ENCODE measurements at places on chromosomes 4 and X.

- H3K27ac ChIP-seq, result no peak overlapping the region
- no peaks in the 10 kb centered on the region for H3K27me3 ChIP-seq
- no peak for DNase-seq
- H3K36me3 ChIP-seq, result no peaks in the 10 kb centered on the region
These were observed 81.6 kb upstream of the LNX1 start for GRCh38 chr4:53672873-53673272.

DNA sequence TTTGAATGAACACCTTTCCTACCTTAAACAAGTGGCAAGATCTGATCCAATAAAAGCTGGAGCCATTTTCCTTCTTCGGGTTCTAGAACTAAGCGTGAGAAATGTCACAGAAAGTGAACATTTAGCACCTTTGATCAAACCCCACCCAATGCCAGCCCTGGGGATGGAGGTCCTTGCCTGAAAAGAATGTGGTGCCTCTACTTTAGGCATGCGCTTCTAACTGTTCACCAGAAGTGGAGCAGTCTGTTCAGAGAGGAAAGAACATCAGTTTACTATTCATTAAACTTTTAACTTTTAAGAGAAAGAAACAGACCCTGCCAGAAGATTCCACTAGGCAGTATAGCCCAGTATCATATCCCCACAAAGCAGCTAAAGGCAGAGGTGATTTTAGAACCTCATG lies 75.9 kb downstream of the INTS12 start:
- peaks cover 28% of the 10 kb centered on the region for H3K4me1 ChIP-seq
- no peaks in the 10 kb centered on the region for H3K27me3 ChIP-seq
- H3K27ac ChIP-seq, result no peak overlapping the region
- no peaks in the 10 kb centered on the region for H3K36me3 ChIP-seq
- DNase-seq, result no peak

DNA sequence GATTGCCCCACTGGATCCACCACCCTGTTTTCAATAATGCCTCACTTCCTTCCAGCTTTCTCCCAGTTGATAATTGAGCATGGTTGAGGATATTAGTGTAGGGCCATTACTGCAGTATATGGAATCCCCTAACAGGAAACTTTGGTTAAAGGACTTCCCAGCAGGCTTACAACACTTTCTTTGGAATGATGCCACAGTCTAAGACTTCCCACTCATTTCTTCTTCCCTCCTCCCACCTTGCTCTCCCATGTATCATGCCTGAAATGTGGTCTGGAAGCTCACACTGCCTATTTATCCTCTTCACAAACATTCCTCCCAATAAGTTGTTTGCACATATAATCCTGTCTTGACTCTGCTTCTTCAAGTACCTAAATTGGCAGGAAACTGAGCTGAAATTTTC lies 863.3 kb downstream of the CENPC start:
- no peak overlapping the region for H3K4me3 ChIP-seq
- no peaks in the 10 kb centered on the region for H3K4me1 ChIP-seq
- H3K36me3 ChIP-seq, result no peaks in the 10 kb centered on the region
- DNase-seq, result no peak

DNA sequence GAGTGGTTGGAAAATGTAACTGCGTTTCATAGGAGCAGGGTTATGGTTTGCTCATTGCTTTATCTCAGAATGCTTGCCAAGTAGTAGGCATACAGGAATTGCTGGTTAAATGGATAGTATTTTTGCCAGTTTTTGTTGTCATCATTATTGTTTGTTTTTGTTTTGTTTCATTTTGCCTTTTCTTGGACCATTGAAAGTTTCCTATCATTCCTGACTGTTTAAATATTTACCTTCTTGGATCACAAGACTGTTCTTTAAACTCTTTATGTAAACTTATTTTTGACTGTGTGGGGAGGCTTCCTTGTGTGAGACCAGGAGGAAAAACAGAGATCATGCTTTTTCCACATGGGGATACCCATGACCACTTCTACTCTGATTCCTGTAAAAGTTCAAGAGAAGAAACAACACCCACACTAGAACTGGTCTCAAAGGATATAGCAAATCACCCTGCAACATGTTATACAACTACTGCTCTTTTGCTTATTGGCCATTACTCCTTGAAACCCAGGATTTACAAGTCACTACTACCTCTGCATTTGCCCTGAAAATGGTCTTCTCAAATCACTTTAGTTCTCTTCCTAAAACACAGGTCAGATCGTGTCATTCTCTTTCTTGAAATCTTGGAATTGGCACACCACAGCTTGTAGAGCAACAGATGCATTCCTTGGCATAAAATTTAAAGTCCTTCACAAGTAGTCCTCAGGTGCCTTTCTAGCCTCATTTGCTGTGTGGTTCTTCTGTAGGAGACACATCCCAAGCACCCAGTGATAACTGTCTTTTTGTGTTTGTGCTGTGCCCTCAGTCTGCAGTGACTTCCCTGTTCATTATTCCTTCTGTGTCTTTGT lies 51.3 kb downstream of the FNIP2 start:
- no peak for DNase-seq
- H3K27ac ChIP-seq, result peak overlapping the region; percentile 33
- H3K4me1 ChIP-seq, result peaks cover 88% of the 10 kb centered on the region
- no peaks in the 10 kb centered on the region for H3K36me3 ChIP-seq
- H3K4me3 ChIP-seq, result no peak overlapping the region
- H3K27me3 ChIP-seq, result no peaks in the 10 kb centered on the region

DNA sequence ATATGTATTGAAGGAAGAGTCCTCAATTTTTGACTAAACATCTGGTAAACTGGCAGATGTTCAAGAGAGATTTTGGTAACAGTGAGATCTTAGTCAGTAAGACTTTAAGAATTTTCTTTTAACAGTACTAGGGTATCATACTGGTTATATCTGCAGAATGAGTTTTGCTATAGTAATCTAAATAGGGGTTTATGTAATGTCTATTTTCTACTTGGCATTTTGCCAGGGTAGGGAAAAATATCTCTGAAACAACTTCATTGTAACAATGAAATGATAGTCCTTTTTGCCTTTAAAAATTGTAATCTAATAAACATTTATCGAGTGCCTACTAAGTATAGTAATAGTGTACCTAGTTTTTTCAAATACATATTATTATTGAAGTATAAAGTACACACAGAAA lies 32.1 kb downstream of the XK start:
- H3K27ac ChIP-seq, result no peak overlapping the region
- no peaks in the 10 kb centered on the region for H3K4me1 ChIP-seq
- no peaks in the 10 kb centered on the region for H3K36me3 ChIP-seq
- H3K27me3 ChIP-seq, result no peaks in the 10 kb centered on the region
- DNase-seq, result no peak
- no peak overlapping the region for H3K4me3 ChIP-seq

DNA sequence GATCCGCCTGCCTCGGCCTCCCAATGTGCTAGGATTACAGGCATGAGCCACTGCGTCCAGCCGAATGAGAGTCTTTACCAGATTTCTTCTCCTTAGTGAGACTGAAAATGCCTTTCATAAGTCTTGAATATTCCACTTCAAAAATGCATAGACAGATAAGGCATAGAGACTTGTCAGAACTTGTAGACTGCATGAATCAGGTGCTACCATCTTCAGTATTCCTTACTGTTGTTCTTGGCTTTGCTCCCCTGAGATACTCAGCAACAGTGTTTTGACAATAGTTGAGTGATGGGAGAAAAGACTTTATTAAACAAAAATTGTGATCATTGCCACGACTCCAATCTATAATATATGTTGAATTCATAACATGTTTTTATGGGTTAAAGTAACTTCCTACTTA lies 11.0 kb downstream of the TKTL2 start:
- no peak overlapping the region for H3K27ac ChIP-seq
- H3K4me1 ChIP-seq, result no peaks in the 10 kb centered on the region
- H3K4me3 ChIP-seq, result no peak overlapping the region
- DNase-seq, result no peak

GRCh38 chrX:108322234-108322633 lies 116.0 kb downstream of the COL4A6 start:
- no peaks in the 10 kb centered on the region for H3K27me3 ChIP-seq
- no peak for DNase-seq
- H3K36me3 ChIP-seq, result no peaks in the 10 kb centered on the region
- H3K27ac ChIP-seq, result no peak overlapping the region
- H3K4me3 ChIP-seq, result no peak overlapping the region

DNA sequence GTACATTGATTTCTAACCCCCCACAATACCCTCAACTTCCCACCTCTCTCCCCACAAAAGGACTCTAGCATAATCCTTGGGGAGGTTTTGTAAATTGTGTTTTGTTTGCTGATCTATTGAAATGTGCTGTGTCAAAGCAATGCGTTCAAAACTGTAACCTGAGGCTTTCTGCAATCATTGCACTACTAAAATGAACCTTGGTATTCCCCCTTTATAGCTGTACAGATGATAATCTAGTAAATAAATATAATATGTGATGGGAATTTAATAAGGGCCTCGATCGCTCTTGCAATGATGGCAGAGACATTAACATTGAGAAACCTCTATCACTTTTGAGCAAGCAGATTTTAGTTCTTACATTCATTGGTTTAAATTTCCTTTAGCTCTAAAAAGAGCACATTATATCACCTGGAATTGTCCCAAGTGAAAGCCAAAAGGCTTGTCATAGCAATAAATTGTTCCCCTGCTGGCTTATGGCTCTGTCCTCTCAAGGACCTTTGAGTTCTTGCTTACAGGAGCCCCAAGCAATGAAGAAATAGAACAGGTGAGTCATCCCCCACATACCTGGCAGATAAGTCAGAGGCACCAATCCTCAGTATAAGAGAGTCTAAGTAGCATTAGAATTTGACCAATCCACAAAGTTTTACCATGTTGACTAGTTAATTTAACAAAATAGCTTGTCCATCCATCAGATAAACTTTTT lies 18.4 kb upstream of the ACE2 start:
- H3K27me3 ChIP-seq, result no peaks in the 10 kb centered on the region
- no peaks in the 10 kb centered on the region for H3K36me3 ChIP-seq
- no peaks in the 10 kb centered on the region for H3K4me1 ChIP-seq
- no peak for DNase-seq

GRCh38 chrX:85243155-85243554 lies 424 bp downstream of the SATL1 start:
- no peaks in the 10 kb centered on the region for H3K27me3 ChIP-seq
- H3K27ac ChIP-seq, result no peak overlapping the region
- H3K4me3 ChIP-seq, result peak overlapping the region; percentile 56
- DNase-seq, result no peak
- H3K4me1 ChIP-seq, result no peaks in the 10 kb centered on the region

GRCh38 chr4:7186516-7187167 lies 5.7 kb upstream of the SORCS2 start:
- peaks cover 51% of the 10 kb centered on the region for H3K27me3 ChIP-seq
- peak; percentile 22 for DNase-seq
- H3K36me3 ChIP-seq, result no peaks in the 10 kb centered on the region
- H3K27ac ChIP-seq, result no peak overlapping the region
- no peak overlapping the region for H3K4me3 ChIP-seq
- no peaks in the 10 kb centered on the region for H3K4me1 ChIP-seq

DNA sequence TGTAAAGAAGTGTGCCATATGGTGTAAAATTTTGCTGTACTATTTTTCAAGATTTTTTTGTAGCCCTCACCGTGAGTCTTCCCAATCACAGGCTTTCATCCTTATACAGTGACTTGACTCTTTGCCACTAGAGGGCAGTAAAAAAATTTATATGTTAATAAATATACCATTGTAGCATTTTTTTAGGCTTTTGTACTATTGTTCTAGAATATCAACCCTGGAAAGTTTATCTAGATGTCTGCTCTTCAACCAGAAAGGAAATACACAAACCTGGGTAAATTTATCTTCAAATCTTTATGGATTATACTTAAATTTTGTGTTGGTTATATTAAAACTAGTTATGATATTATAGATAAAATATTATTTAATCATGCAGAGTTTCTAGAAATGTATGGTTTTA lies 235.3 kb downstream of the TENM3 start:
- no peak overlapping the region for H3K27ac ChIP-seq
- H3K4me3 ChIP-seq, result no peak overlapping the region
- DNase-seq, result no peak
- H3K27me3 ChIP-seq, result no peaks in the 10 kb centered on the region
- H3K36me3 ChIP-seq, result no peaks in the 10 kb centered on the region

GRCh38 chr4:176540814-176541213 lies 221.0 kb downstream of the SPCS3 start:
- no peaks in the 10 kb centered on the region for H3K36me3 ChIP-seq
- no peaks in the 10 kb centered on the region for H3K27me3 ChIP-seq
- no peak overlapping the region for H3K4me3 ChIP-seq
- no peak for DNase-seq
- H3K4me1 ChIP-seq, result no peaks in the 10 kb centered on the region

GRCh38 chr4:94400191-94400590 lies 51.6 kb upstream of the PDLIM5 start:
- no peaks in the 10 kb centered on the region for H3K27me3 ChIP-seq
- no peaks in the 10 kb centered on the region for H3K4me1 ChIP-seq
- no peak overlapping the region for H3K27ac ChIP-seq
- no peak for DNase-seq
- no peaks in the 10 kb centered on the region for H3K36me3 ChIP-seq

GRCh38 chr4:37425857-37426256 lies 181.3 kb downstream of the NWD2 start:
- H3K36me3 ChIP-seq, result no peaks in the 10 kb centered on the region
- no peaks in the 10 kb centered on the region for H3K27me3 ChIP-seq

- H3K4me1 ChIP-seq, result peaks cover 48% of the 10 kb centered on the region
- H3K27ac ChIP-seq, result no peak overlapping the region
- DNase-seq, result no peak
- H3K4me3 ChIP-seq, result no peak overlapping the region
- no peaks in the 10 kb centered on the region for H3K27me3 ChIP-seq
These were observed 10.4 kb downstream of the RELL1 start for GRCh38 chr4:37675587-37676290.

GRCh38 chr4:100391863-100392262 lies 126.0 kb downstream of the EMCN start:
- H3K36me3 ChIP-seq, result no peaks in the 10 kb centered on the region
- no peak overlapping the region for H3K4me3 ChIP-seq
- H3K27me3 ChIP-seq, result no peaks in the 10 kb centered on the region

- H3K36me3 ChIP-seq, result no peaks in the 10 kb centered on the region
- no peaks in the 10 kb centered on the region for H3K27me3 ChIP-seq
- no peak overlapping the region for H3K4me3 ChIP-seq
- no peak overlapping the region for H3K27ac ChIP-seq
These were observed 91.0 kb downstream of the AMMECR1 start for GRCh38 chrX:110226931-110227330.

DNA sequence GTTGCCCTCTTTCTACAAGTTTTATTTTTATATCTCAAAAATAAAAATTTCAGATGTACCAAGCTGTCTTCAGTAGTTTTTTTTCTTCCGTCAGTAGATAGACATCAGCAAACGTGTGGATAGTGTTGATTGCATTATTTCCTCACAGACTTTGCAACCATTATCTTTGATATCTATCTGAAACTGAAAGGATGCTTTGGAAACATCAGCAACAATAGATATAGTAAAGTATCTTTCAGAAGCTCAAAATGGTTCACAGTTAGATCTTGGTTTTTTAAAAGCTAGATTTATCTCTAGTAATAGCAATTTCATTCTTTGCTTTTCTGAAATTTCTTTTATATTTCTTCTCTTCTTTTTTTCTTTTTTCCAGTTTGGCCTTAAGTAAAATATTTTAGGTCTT lies 246.9 kb upstream of the PCDH7 start:
- no peaks in the 10 kb centered on the region for H3K36me3 ChIP-seq
- no peak overlapping the region for H3K27ac ChIP-seq
- no peak for DNase-seq

GRCh38 chr4:87103691-87104187 lies 116.7 kb downstream of the KLHL8 start:
- peaks cover 48% of the 10 kb centered on the region for H3K4me1 ChIP-seq
- H3K27me3 ChIP-seq, result no peaks in the 10 kb centered on the region
- H3K27ac ChIP-seq, result peak overlapping the region; percentile 64

Data from lower lobe of right lung (tissue), 2 donors.